Choroid plexus epithelial cell (primary cell): ENCODE measurements at places on chromosomes 3 and 15.

GRCh38 chr3:177569875-177570657, 372.8 kb upstream of the TBL1XR1 start:
- DNase-seq, result no peak

- DNase-seq, result peak; percentile 21
Measured at GRCh38 chr3:81872566-81872965, 111.1 kb upstream of the GBE1 start.

DNA sequence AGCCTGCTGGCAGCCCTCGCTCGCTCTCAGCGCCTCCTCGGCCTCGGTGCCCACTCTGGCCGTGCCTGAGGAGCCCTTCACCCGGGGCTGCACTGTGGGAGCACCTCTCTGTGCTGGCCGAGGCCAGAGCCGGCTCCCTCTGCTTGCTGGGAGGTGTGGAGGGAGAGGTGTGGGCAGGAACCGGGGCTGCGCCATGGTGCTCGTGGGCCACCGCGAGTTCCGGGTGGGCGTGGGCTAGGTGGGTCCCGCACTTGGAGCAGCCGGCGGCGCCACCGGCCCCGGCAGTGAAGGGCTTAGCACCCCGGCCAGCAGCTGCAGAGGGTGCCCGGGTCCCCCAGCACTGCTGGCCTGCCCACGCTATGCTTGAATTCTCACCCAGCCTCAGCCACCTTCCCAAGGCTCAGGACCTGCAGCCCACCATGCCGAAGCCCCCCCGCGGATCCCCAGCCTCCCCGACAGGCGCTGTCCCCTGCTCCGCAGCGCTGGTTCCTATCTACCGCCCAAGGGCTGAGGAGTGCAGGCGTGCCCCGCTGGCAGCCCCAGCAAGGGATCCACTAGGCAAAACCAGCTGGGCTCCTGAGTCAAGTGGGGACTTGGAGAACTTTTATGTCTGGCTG, 863.3 kb downstream of the IGSF11 start:
- no peak for DNase-seq

DNA sequence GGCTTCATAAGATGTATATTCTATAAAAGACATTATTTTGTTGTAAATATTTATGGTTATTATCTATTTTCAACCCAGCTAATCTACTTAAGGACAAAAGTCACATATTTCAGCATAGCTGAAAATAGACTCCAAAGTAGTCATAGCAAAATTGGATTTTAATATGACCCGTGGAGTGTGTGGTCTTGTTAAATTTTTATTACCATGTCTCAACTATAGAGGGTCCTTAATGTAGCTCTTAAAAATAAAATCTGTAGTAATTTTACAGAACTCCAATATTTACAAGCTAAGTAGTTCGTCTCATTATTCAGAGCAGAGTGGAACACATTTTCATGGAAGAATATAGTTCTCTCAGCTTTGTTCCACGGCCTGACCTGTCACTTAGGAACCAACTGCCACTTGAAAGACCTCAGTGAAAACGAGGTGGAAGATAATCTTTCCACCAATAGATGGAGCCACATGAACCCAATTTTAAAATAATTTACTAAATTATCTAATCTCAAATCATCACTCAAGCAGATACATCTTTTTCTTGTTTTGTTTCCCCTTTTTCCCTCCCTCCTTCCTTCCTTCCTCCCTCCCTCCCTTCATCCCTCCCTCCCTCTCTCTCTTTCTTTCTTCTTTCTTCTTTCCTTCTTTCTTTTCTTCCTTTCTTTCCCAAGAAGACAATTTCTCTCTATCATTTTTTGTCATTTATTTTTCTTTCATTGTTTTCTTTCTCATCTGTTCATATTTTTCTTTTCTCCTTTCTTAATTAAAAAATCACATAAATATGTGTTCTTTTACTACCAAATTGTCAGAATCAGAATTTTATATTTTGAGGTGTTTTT, 97.2 kb downstream of the CLDN1 start:
- peak; percentile 63 for DNase-seq

DNA sequence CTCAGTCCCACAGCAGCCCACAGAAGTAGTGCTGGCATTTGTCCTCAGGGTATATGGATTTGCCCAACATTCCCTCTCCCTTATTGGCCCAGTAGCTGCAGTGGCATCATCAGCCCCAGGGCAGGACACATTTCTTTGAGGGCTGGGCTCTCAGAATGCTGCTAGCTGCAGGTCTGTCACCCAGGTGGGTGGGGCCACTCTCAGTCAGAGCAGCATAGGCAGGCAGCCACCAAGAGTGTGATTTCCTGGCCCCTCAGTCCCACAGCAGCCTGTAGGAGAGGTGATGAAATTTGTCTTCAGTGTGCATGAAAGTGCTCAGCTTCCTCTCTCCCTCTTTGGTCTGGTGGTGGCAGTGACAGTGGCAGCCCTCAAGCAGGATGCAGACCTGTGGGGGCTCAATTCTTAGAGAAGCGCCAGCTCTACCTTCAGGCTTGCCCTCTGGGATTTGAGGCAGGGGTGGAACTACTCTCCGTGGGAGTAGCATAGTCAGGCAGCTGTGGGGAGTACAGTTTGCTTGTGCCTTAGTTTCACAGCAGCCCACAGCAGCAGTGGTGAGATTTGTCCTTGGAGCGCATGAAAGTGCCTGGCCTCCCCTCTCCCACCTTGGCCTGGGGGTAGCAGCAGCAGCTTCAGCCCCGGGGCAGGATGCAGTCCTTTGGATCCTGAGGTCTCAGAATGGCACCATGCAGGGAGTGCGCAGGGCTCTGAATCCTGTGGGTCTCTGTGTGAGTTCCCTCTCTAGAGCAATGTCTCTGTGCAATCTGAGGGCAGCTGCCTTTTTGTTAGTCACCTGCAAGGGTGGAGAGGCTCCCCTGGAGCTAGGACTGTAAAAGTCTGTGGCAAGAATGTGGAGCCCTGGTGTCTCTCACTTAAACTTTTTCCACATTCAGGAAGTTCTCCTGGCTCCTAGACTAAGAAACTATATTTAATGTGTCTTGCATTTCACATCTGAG, 1229.1 kb downstream of the ROBO2 start:
- DNase-seq, result no peak

- peak; percentile 25 for DNase-seq
Measured at GRCh38 chr3:33942483-33943150, 144.2 kb downstream of the PDCD6IP start.

DNA sequence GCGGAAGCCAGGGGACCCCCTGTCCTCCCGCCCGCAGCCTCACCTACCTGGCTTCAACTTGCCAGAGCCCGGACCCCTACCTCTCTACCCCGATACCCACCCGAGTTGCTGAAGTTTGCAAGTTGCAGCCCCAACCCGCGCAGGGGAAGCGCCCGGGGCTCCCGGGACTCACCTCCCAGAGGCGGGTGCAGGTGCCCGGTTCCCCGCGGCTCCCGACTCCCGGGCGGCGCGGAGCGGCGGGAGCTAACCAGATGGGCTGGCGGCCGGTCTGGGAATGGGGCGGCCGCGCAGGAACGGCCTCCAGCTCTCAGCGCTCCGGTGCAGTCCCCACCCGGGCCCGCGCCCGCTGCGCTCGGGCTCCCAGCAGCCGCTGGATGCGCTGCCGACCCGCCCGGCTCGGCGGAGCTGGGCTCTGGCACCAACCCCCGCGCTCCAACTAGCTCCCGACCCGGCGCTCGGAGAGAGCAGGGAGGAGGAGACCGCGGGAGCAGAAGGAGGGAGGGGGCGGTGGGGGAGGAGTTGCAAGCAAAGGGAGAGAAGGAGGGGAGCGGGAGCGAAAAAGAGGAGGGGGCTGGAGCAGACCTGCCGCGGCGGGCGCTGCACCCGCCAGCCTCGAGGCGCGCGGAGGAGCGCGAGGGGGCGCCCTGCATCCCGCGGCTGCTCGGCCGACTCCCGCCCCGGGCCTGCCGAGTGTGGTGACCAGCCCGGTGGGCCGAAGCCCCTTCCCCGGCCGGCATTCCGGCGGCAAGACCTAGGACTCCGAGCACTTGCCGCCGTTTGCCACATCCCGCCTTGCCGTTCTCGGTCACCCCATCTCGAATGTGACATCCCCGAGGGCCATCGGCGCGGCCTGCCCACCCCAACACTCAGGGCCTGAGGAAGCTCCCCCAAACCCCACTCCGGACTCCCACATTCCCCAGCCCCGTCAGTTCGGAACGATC, at the start of gene SEMA5B:
TSS of gene SEMA5B (minus strand) at position 472 of the 941 bp plus-strand sequence. CDS start 66,500 bp downstream, outside the sequence.
- peak; percentile 22 for DNase-seq

DNA sequence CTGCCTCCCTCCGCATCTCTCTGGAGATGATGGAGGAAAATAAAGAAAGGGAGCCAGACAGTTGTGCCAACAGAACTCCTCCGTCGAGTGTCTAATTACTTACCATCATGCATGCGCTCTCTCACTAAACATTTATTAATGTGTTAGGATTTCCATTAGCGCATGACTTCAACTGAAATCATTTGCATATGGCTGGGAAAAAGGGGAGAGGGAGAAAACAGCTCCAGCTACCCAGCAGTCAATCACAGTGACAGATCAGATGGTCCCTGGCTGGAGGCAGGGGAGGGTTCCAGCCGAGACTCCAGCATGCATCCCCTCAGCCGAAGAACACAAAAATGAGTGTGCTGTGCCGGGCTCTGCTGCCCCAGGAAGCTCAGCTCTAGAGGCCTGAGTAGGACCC, 6.8 kb upstream of the RHO start:
- no peak for DNase-seq

DNA sequence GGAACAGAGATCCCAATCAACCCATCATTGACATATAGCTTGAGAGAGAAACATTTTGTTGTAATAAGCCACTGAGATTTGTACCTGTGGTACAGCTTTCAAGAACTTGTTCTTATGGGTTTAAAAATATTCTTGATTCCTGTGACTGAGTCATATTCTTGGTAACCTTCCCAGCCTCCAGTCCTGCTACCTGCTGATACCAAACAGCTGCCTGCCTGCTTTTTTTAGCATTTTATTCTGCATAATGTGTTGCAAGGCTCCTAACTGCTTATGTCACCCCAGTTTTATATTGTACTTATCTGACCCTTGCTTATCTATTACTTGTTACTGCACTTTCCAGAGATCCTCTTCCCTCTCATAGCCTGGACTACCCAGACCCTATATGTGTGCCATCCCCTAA, 349.3 kb upstream of the SOX2 start:
- peak; percentile 5 for DNase-seq

- DNase-seq, result peak; percentile 21
Measured at GRCh38 chr3:66149269-66149668, 71.5 kb upstream of the SLC25A26 start.

GRCh38 chr15:92121047-92121446, 267.5 kb downstream of the SLCO3A1 start:
- DNase-seq, result no peak

DNA sequence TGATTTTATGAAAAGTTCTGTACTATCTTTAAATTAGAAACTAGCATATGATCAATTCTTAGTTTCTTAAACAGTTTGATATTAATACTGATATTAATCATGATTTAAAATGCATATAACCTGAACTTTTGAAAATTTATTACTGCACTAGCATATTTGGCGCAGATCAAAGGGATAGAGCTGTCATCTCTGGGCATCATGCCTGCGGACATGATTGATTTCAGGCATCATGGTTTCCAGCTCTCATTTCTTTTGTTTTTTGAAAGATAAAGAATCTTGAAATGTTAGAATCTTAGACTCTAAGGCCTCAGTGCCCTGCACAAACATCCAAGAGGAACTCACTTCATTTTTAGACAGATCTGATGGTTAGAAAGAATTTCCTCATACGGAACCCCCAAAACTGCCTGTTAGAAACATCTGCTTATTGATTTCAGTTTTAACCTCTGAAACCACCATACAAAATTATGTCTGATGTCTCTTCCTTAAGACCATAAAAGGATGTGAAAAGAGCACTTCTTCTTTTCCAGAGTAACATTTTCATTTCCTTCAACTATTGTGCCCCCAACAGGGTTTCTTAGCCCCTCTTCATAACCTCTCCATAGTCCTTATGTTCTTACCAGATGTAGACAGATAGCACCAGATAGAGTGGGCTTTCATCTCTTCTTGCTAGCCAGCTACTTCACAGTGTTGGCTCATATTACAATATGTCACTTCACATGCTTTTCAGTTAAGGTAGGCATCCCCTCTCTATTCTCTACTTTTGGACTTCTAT, 110.8 kb downstream of the BBX start:
- no peak for DNase-seq

DNA sequence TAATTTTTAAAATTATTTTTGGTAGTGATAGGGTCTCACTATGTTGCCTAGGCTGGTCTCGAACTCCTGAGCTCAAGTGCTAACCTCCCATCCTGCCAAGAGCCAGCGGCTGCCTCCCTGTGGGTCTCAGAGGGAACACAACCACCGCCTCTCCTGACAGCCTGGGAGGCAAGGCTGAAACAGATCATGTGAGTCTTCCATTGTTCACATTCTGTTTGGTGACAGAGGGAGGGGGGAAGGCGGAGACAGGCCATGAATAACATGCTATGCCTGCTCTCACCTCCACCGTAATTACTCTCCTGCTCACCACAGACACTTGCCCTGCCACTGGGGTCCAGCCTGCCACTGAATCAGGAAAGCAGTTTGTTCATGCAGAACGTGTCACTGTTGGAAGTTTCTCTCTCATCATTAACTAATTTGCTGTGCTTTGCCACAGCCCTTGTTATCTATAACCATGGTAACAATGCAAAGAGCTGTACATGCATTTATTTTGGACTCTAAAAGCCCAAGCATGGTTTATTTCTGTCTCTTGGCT, 78.4 kb upstream of the RASGRF1 start:
- peak; percentile 31 for DNase-seq

GRCh38 chr15:97729270-97729669, 231.2 kb upstream of the ARRDC4 start:
- DNase-seq, result no peak

- no peak for DNase-seq
Measured at GRCh38 chr3:194431554-194431953, 32.5 kb upstream of the GP5 start.

- DNase-seq, result peak; percentile 62
Measured at GRCh38 chr15:68479406-68479805, 47.4 kb upstream of the ITGA11 start.

DNA sequence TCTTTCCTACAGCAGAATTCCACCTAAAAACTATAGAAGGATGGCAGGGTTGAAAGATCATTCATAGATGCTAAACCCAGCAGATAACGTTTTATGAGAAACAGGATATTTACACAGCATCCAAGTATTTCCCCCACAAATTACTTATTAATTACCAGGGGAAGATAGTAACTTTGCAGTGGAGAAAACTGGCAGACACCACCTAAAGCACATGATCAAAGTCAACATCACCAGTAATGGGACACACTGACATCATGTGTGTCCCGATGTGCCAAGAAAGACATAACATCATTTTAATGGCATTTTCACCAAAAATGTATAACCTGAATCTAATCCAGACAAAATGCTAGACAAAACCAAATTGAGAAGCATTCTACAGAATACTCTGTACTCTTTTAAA, 220.4 kb upstream of the THBS1 start:
- DNase-seq, result no peak

GRCh38 chr15:48507416-48508065, 138.0 kb downstream of the FBN1 start:
- peak; percentile 90 for DNase-seq

- DNase-seq, result no peak
Measured at GRCh38 chr3:172876297-172876696, 125.8 kb downstream of the ECT2 start.

GRCh38 chr15:94523873-94524272, 292.5 kb downstream of the MCTP2 start:
- no peak for DNase-seq
